ENCODE measurements at places on chromosomes 4 and X.

- DNase-seq: no peak
Observed at GRCh38 chr4:134727696-134728095, 526.1 kb upstream of the PABPC4L start.

DNA sequence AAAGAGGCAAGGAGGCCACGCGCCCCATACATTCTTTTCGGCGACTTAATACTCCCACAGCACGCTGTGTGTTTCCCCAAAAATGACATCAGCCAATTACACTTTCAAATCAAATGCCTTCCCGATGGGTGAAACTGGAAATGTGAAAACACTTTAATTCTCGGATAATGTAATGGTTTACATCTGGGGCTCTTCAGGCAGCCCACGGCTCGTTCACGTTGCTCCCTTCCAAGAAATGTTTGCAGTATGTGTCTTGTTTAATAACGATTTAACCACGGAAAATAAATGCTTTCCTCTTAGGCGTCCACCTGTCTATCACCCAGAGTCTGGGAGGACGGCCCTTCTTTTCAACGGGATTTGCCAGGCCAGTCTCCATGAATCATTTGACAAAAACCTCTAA lies 272.5 kb downstream of the SHOX start:
- DNase-seq: no peak

DNA sequence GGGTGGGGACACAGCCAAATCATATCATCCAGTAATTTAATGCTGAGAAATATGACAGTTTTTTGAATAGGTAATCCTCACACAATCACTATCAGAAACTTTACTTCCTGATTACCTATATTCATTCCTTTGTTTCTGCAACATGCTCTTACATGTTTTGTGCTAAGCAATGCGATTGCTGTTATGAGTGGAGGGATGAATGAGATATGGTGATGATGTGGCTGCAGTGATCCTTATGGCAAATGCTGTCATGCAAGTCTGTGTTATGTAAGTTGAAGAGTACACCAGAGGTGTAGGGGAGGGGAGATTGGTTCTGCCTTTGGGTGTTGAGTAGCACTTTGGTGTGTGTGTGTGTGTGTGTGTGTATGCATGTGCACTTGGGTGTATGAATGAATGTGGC lies 14.6 kb downstream of the HERC3 start:
- no peak for DNase-seq

GRCh38 chr4:101347267-101347556 lies at the start of gene PPP3CA:
Gene PPP3CA (minus strand): TSS chr4:101347526.
- DNase-seq: no peak

DNA sequence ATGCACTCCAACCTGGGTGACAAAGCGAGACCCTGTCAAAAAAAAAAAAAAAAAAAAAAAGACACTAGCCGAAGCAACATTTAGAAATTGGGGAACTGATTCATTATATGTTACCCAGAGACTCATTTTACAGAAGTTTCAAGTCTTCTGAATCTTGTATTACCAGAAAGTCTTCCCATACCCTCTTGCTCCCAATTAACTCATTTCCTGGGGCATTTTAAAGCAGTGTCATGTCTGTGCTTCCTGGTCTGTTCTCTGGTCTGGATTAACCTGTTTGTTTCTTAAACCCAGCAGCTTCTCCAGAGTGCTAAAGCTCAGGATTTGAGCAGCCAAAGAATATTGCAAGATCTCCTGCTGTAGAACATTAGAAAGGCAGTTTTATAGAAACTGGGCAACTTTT lies 43.7 kb downstream of the FRMPD3 start:
- DNase-seq: no peak

GRCh38 chrX:31653422-31653821 lies 581.6 kb upstream of the FTHL17 start:
- DNase-seq: no peak

Measured in HT1080 (cell line).